ENCODE measurements at places on chromosomes 12 and 14.

GRCh38 chr14:95293449-95293848 lies 26.3 kb downstream of the CLMN start:
- no peak for DNase-seq

DNA sequence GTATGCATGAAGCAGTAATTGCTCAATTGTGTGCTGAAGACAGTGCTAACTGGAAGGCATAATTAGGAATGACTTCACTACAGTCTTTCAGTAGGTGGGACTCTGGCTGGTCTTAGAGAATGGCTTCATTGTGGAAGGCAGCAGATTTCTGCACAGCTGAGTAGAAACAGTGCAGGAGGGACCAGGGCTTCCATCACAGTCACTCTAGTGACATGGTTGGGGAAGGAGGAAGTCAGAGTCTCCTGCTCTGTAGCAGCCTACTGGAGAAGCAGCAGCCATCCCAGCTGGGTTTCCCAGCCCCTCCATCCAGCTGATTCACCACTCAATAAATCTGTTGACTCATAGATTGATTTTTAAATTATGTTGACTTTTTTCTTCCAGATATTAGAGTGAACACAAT lies 80.6 kb upstream of the DBX2 start:
- no peak for DNase-seq

DNA sequence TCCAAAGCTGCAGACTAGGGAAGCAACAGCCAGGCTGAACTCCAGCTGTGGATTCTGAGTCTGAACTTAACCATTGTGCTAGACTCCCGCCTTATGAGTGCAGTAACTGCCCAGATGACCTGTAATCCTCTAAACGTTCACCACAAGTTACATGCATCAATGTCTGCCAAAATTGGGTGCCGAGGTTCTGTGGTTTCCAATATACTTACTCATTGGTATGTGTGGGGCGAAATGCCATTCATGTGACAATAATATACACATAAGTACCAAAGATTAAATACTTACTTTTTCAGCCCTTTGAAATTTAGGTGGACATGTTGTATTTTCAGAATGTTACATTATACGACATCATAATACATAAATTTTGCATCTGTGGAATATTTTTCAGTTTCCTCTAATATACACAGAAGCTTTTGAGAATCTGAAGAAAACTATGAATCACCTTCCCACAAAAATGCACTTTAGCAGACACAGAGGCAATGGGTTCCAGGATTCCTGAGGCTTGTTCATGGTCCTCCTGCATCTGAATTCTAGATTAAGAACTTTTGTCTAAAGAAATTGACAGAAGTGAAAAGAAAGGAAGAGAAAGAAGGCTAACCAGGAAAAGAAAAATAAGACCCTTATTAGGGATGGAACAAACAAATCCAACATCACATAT lies 31.7 kb downstream of the GRIP1 start:
- no peak for DNase-seq

- DNase-seq, result no peak
Observed at GRCh38 chr12:61757831-61758505, 502.2 kb upstream of the USP15 start.

- no peak for DNase-seq
Observed at GRCh38 chr12:28974166-28974565, 174.9 kb upstream of the FAR2 start.

- DNase-seq, result no peak
Observed at GRCh38 chr12:95516757-95517156, 34.5 kb downstream of the USP44 start.

DNA sequence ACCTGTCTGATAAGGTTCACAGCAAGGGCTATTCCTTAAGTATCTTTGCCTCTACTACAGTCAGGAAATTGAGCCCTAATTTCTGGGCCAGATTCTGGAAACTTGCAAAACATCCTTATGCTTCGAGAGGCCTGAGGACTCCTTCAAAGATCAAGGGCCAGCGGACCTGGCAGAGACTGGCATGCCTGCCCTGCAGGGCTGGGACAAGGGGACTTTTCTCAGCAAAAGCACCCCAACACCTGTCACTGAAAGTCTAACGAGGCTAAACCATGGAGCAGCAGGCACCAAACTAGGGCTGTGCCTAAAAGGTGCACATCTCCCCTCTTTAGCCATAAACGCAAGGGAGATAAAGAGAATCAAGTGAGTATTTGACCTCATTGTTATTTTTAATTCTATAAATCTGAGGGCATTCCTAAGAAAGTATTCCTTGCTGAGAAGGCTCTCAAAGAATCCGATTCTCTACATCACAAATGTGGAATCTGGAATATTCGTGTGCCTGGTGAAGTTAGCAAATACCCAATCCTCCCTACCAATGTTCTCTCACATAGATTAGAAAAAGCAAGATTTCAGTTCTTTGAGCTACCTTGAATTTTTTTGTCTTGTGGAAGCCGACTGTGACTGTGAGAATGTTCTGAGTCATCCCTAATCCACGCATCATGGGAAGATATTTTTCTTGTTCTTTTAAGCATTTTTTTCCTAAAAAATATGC lies 328.2 kb upstream of the NOVA1 start:
- no peak for DNase-seq

GRCh38 chr12:124635316-124635715 lies 67.9 kb upstream of the NCOR2 start:
- no peak for DNase-seq

- DNase-seq, result no peak
Observed at GRCh38 chr12:47071241-47071852, 8.1 kb upstream of the PCED1B start.

GRCh38 chr14:95106971-95107370 lies 50.4 kb downstream of the DICER1 start:
- no peak for DNase-seq

- DNase-seq, result no peak
Observed at GRCh38 chr12:32265951-32266350, 133.4 kb upstream of the FGD4 start.

- DNase-seq, result no peak
Observed at GRCh38 chr12:129903956-129904829, at the start of gene TMEM132D. Gene TMEM132D (minus strand): TSS chr12:129904025.

DNA sequence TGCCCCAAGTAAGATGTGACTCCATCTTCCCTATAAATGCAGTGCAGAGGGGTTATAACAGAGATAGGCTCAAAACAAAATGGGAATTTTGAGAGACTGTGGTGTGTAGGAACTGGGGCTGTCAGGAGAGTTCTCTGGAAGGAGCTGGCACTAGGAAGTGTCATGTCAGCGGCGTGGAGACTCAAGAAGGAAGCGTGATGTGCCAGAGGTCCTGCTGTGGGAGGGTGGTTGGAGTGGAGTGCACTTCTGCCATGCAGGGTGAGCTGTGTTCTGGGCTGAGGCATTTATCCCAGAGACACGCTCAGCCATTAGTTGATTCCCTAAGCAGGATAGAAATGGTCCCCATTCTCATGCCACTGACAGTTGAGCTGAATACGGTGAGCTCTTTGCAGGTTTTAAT lies 19.0 kb downstream of the GLT1D1 start:
- DNase-seq, result no peak

Measured in cerebellar nuclear complex (tissue), 1 donor.